ENCODE measurements at places on chromosomes 16 and 17.

GRCh38 chr17:38543403-38544174 is 62.2 kb downstream of the SRCIN1 start:
- no peak for DNase-seq

GRCh38 chr17:40526668-40527067 is 25.2 kb upstream of the TNS4 start:
- peak; percentile 22 for DNase-seq

DNA sequence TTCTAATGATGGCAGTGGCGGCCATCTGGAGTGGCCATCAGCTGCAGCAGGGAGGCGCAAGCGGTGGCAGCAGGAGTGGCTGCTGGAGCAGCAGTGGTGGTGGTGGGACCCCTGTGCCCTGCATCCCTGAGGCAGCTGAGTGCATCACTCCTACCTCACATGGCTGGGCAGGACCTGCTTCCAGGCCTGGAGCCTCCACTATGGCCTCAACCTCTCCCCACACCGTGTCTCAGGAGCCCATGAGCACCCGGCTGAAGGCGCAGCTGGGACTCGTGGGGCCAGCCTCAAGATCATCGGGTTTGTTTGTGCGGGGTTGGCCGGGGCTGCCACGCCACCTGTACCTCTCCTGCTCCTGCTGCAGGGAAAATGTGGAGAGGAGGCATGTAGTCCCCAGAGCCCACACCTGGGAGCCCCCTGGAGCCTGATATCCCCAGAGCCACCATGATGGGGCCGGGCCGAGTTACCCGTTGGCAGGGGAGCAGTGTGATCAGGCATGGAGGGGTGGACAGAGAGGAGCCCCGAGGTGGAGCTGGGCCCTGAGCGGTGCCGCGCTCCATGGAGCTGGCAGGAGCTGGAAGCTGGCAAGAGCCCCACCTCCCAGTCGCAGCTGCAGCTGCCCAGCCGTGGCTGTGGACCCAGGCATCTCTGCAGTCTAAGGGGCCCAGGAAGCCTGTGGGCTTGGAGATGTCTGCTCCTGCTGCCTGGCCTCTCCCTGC is 16.7 kb downstream of the RHOT1 start:
- DNase-seq = no peak

GRCh38 chr16:80896776-80897175 is 92.4 kb upstream of the CDYL2 start:
- no peak for DNase-seq

- peak; percentile 30 for DNase-seq
These were observed 5.2 kb upstream of the AATF start for GRCh38 chr17:36943250-36944191.

- DNase-seq = peak; percentile 53
These were observed 2.6 kb downstream of the CAMKK1 start for GRCh38 chr17:3890082-3890877.

- DNase-seq = peak; percentile 68
These were observed 532 bp downstream of the KDM6B start for GRCh38 chr17:7834542-7834956.

DNA sequence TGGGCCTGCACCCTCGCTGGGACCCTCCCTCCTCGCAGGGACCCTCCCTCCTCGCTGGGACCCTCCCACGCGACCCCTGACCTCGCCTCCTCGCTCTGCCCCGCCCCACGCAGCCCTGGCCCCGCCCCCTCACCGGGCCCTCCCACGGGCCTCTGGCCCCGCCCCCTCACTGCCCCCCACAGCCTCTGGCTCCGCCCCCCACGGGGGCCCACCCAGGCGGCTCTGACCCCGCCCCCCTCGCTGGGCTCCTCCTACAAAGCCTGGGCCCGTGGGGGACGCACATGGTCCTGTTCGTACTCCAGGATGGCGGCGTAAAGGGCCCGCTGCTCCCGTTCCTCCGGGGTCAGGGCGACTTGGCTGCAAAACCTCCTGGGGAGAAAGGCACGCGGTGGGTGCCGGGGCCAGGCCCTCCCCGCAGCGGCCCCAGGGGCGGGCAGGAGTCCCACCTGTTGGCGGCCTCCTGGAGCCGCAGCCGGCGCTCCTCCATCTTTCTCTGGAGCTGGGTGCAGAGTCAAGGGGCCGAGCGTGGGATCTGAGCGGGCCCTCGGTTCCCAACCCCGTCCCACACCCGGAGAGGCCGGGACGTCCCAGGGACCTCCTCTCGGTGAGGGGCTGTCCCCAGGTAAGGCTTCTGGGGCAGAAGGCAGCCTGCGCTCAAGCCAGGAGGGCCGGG is 9.0 kb downstream of the VPS9D1 start:
- DNase-seq = peak; percentile 86

DNA sequence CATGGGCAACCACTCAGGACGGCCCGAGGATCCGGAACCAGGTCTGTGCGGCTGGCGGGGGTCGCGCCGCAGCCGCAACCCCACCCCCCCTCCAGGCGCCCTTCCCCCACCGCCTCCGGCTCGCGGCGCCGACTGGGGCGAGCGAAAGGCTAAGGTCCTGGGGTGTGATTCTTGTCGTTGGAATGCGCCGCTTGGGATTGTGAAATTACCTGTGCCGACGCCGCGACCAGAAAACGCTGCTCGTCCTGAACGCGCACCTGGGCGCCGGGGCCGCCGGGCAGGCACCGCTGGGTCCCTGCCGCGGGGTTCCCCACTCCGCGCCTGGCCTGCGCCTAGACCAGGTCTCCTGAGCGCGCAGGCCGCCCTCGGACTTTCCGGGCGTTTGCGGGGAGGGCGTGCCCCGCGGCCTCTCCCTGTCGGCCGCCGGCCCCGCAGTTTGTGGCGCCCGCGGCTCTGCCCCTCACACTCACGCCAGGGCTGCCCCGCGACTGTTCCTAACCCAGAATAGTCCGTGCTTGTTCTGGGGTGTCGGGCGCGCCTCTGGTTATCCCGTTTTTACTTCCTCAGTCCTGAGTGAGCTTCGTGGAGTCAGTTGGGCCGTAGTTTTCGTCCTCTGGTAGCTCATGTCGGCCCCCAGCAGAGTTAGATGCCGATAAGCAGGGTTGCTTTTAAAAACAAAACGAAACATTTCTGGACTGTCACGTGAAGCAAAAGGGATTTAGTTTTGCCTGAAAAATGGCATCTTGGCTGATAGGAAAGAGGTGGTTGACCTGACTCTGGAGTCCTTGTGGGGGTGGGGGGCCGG is 147.2 kb downstream of the SPECC1 start:
- peak; percentile 38 for DNase-seq

Measured in stimulated activated CD8-positive, alpha-beta memory T cell treated with anti-CD3 and anti-CD28 coated beads, Interleukin-4, amount 100 ng/mL, for 48 hours (primary cell).